ENCODE measurements at places on chromosomes 4 and X.
A peak's percentile ranks its signal among the peaks of the same experiment; 100 is the strongest.

- no peak for DNase-seq
These were observed 74.4 kb upstream of the NAP1L2 start for GRCh38 chrX:73289039-73289438.

GRCh38 chr4:73161527-73162185 lies 92.1 kb upstream of the COX18 start:
- no peak for DNase-seq

DNA sequence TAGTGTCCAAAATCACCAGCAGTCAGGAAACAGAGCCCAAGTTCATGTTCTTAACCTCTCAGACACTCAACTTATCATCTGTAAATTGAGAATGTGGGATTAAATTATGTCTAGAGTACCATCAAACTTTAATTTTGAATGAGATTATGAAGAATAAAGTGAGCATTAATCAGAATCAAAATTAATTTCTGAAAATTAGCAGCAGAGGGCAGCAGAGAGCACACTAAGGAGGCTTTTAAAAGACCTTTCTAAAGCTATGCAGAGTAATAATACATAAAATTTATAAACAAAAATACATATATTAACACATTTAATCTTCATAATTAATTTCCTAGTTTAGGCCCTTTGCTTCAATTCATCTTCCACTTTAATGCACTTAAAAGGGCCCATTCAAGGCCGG lies 7.1 kb downstream of the TASL start:
- DNase-seq = no peak

DNA sequence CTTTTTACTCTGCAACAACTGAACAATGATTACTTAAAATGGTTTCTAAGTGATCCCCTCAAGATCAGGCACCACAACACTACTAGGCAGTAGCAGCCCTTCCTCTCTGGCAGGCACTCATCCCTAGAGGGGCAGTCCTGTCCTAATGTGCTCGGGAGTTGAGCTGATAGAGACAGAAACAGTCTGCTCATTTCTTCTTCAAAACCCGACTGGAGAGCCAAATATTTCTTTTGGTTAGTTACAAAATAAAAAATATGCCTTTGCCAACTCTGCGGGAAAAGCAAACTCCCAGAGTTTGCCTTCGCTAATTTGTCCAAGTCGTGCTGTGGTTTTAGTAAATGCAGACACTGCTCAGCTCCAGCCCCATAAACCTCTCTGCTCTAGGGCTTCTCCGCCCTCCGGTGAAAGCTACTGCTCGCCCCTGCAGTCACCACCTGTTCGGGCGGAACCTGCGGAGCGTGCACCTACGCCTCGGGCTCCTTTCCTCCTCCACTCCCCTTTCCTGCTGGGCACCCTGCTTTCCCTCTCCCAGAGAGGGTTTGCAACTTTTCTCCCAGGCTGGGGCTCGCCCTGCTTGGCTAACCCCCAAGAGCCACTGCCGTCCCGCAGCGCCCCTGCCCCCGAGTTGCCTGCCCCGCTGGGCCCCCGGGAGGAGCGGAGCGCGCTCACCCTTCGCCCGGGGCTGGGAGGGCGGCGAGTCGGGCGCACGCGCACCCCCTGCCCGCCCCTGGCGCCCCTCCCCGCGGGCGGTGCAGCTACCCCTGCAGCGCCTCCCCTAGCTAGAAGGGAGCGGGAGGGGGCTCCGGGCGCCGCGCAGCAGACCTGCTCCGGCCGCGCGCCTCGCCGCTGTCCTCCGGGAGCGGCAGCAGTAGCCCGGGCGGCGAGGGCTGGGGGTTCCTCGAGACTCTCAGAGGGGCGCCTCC lies at the start of gene NPNT:
NPNT (plus strand) TSS at position 812 of the 923 bp plus-strand sequence. CDS start 182 bp downstream, outside the sequence.
- DNase-seq = no peak

- no peak for DNase-seq
These were observed 6.4 kb upstream of the HERC3 start for GRCh38 chr4:88585917-88586316.

DNA sequence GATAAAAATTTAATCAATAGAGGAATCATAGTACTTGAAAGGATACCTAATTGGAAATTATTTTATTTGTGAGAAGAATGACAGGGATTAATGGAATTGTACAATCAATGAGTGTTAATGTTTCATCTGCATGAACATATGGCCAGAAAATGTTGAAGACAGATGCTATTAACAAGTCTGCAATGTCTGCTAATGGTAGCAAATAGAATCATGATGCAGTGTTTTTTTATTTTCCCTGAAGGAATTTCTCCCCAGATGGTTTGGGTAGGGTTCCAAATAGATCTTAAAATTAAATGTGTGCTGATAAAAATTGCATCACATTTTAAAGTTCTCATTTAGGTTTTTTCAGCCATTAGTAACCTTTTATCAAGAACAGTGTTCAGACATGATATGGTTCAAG lies 291.3 kb upstream of the TRAM1L1 start:
- DNase-seq = no peak

- DNase-seq = peak; percentile 45
These were observed 328.5 kb downstream of the PPP3CA start for GRCh38 chr4:101018836-101019235.

GRCh38 chr4:140153419-140153717 lies 616 bp downstream of the MAML3 start:
- no peak for DNase-seq

- no peak for DNase-seq
These were observed 50.4 kb downstream of the PHKA1 start for GRCh38 chrX:72663737-72664136.

DNA sequence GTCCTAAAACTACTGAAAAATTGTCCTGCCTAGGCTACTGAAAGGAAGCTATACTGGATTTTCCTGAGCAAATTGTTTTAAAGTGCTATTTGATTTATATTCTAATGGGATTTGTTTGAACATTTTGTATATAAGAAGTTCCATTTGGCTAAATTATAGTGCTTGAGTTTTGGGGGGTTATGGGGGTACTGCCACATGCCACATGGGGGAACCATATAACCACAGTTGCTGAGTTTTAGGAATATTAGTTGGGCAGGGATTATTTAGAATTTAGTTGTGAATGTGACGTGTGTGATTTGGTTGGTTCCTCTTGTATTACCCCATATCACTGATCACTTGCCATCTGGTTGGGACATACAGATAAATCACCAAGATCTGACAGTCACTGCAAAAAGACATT lies 224.5 kb upstream of the TAPT1 start:
- no peak for DNase-seq

- DNase-seq = no peak
These were observed 35.0 kb upstream of the HMX1 start for GRCh38 chr4:8906668-8906970.

- DNase-seq = no peak
These were observed 22.4 kb downstream of the FAT1 start for GRCh38 chr4:186701273-186701672.

- DNase-seq = no peak
These were observed 67.9 kb downstream of the RBPJ start for GRCh38 chr4:26388671-26389070.

All from CD4-positive, alpha-beta T cell treated with Interleukin-4 for 1 hour (primary cell).